K562 (cell line): ENCODE measurements at places on chromosomes 3 and 15.

- DNase-seq: peak; percentile 12
These were observed 427.5 kb downstream of the VGLL3 start for GRCh38 chr3:86563400-86563970.

- DNase-seq: no peak
These were observed 122.0 kb downstream of the TFDP2 start for GRCh38 chr3:142027300-142027699.

DNA sequence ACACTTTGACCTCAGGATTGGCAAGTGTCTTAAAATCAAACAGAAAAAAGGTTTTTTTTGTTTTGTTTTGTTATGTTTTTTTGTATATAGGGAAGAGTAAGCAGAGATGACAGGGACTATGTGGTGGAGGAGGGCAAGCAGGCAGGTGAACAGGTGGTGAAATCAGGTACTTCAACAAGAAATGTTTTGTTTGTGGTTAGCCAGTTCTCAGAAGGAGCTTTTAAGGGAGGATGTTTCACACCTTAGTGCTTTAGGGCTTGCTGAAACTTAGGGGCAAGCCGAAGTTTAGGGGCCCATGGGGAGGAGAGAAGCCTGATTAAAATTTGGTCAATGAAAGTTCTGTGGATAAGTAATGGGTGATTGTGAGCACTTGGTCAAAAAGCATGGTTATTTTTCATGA is 370.7 kb upstream of the SLCO3A1 start:
- no peak for DNase-seq

DNA sequence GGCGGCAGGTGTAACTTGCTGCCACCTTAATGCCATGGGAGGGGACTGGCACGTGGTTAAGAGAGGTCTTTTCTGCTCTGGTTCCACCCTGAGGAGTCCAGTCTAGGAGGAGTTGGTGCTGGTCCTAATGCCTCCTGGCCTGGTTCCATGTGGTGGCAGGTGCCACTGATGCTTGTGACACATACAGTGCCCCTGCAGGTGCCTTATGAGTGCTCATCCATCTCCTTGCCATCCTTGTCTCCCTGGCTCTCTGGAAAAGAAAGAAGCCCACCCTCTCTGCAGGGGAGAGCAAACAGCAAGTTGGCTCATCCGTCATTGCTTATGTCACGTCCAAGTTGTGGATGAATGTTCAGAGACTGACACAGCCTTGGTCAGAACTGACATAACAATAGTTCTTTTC is 175.8 kb upstream of the DPH6 start:
- no peak for DNase-seq

DNA sequence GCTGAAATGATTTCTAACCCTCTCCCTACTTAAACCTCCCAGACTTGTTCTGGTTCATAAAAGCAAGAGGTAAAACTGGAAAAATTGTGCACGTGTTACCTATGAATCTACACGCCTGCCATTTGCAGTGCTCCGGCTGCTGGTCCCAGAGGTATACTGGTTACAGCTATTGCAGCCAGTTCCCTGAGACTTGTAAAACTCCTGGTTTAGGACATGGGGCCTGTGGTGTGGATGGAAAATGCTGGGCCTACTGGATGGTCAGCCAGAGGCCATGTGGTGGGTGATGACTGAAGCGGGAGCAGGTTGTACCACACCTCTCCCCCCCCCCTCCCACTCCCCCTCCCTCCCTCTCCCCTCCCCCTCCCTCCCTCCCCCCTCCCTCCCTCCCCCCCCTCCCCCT is 45.0 kb downstream of the SENP2 start:
- DNase-seq: no peak

- no peak for DNase-seq
These were observed 25.5 kb upstream of the HACD2 start for GRCh38 chr3:123610331-123610730.

DNA sequence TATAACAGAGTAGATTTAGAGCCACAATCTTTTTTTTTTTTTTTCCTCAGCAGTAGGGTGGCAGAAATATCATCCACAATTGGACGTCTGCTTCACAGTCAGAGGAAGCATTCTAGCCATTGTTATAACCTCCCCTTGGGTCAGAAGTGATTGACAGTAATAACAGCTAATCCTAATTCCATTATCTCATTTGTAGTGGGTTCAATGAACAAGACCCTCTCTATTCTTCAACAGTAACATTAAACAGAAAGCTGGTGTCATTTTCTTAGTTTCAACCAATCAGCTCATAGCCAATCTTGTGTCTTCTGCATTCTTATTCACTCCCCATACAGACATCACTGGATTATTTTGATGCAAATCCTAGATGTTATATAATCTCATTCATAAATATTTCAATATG is 44.6 kb downstream of the QTRT2 start:
- DNase-seq: no peak

DNA sequence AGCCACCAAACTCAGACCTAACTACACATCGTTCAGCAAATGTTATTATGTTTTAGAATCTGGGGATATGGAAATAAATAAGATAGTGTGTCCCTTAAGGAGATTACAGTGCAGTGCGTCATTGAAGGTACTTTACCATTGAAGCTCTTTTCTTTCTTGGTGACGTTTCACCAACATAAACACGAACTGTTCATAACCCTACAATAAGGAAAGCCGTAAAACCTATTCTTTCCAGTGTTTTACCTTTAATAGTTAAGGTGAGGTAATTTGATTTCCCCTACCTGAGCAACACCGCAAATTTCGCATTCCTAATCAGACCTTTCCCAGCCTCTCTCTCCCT is 826 bp downstream of the CCDC66 start:
- no peak for DNase-seq

GRCh38 chr3:124246376-124246775 is 254.5 kb upstream of the ROPN1 start:
- no peak for DNase-seq

DNA sequence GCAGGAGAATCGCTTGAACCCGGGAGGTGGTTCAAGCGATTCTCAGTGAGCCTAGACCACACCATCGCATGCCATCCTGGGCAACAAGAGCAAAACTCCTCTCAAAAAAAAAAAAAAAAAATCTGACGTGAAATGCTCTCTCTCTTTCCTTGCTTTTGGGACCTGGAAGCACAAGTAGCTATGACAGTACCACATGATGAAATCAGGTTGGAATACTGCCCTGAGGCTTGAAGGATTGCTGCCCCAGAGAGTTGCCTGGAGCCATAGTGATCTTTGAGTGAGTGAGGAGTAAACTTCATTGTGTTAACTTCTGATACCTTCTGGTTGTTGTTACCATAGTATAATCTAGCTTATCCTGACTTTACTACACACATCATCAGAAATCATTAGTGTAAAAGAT is 23.3 kb downstream of the AKAP13 start:
- no peak for DNase-seq

DNA sequence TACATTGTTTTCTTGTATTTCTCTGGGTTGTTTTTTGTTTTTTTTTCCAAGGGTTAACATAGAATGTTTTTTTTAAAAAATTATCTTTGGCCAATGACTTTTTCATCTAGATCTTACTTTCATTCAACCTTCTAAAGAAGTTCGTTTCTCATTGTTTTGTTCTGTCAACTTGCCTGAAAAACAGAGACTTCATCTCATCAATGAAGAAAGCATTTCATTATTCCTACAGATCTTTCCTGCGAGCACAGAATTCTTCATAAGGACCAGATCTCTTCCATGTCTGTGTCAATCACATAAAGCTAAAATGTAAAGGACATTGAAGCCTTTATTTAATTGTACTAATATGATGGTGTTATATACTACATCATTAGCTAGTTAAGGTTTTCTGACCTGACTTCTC is 9.7 kb upstream of the EIF3J start:
- DNase-seq: no peak
